Epithelial cell of esophagus (primary cell): ENCODE measurements at places on chromosomes 2 and 18.

GRCh38 chr2:62202729-62203128, 6.8 kb downstream of the B3GNT2 start:
- DNase-seq = no peak

DNA sequence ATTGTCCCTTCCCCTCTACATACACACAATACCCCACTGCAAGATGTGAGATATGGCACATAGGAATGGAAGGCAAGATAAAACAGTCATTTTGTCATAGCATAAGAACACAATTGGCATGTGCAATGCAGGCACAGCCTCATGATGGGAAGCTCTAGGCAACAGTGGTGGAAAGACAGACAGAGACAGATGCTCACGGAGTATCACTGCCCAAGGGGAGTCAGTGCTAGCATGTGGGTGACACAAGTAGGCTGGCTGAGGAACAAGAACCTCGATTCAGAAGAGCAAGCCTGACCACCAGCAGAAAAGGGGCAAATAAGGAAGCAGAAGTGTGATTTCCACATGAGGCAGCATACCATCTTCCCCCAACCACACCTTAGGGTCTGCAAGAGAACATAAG, 323.6 kb downstream of the PAX3 start:
- no peak for DNase-seq

- peak; percentile 94 for DNase-seq
Measured at GRCh38 chr18:12883684-12884405, at the start of gene PTPN2. Gene PTPN2 (minus strand): TSS chr18:12884237. CDS start chr18:12884141, 96 bp downstream.

- DNase-seq = no peak
Measured at GRCh38 chr2:131145040-131145439, 39.9 kb downstream of the PLEKHB2 start.

DNA sequence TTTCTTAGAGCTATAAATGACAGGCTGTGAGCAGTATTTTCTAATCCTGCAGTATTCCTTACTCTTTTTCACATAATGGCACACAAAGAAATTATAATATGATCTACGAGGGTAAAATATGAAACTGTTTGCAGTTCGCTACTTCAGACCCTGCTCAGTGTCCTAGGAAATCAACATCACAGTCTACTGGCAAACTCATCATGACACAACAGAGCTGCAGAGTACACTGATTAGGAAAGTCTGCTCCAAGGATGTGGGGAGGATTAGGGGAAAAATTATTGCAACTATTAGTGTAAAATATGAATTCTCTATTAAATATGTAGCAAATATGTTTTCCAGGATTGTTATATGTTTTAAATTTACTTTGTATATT, 149.2 kb upstream of the REG3G start:
- no peak for DNase-seq

DNA sequence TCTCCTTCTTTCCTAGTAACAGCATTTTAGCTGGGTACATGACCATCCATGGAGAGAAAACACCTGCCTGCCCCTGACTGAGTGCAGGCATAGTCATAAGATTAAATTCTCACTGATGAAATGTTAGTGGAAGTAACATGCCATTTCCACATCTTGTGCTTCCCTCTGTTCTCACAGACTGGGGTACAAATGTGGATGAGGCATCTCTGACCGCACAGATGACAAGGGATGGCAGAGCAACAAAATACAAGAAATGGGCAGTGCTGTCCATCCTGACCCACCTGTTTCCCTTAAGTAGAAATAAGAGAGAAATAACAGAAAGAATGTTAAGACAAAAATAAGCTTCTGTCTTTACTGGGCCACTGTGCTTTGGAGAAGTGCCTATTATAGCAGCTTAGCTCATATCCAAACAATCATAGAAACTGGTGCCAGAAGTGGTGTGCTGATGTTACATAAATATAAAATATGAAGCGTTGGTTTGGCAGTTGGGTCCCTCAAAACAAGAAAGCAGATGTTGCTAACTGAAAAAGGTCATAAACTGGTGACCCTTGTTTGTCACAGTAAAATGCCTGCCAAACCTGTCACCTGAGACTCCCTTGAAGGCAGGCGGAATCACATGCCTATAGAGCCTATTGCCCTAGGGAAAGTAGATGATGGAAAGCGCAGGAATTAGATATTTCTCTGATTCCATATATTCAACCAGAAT, 72.4 kb upstream of the CCDC150 start:
- no peak for DNase-seq

DNA sequence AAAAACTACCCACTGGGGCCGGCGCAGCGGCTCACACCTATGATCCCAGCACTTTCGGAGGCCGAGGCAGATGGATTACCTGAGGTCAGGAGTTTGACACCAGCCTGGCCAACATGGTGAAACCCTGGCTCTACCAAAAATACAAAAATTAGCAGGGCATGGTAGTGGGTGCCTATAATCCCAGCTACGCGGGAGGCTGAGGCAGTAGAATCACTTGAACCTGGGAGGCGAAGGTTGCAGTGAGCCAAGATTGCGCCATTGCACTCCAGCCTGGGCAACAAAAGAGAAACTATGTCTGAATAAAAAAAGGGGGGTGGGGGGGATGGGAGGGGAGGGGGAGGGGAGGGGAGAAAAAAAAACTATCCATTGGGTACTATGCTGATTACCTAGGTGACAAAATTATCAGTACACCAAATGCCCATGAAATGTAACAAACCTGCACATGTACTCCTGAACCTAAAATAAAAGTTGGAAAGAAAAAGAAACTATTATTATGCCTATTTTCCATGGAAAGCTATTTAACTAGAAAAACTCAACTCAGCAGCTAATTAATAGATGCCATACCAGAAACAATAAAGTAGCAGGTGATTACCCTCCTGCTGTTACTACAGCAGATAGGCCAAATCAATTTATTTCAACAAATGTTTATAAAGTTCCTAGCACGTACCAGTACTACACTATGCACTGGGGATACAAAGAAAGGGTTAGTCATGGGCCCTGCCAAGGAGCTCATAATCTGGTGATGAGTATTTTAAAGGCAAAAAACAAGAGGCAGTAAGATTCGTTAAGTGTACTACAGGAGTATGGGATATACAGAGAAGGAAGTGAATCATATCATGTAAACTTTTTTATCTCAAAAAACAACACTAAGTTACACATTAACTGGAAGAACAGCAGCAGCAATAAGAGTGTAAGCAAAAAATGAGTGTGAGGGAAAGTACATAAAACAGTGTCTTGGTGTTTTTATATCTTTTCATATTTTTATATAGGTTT, 112.8 kb upstream of the SLC39A10 start:
- peak; percentile 60 for DNase-seq

DNA sequence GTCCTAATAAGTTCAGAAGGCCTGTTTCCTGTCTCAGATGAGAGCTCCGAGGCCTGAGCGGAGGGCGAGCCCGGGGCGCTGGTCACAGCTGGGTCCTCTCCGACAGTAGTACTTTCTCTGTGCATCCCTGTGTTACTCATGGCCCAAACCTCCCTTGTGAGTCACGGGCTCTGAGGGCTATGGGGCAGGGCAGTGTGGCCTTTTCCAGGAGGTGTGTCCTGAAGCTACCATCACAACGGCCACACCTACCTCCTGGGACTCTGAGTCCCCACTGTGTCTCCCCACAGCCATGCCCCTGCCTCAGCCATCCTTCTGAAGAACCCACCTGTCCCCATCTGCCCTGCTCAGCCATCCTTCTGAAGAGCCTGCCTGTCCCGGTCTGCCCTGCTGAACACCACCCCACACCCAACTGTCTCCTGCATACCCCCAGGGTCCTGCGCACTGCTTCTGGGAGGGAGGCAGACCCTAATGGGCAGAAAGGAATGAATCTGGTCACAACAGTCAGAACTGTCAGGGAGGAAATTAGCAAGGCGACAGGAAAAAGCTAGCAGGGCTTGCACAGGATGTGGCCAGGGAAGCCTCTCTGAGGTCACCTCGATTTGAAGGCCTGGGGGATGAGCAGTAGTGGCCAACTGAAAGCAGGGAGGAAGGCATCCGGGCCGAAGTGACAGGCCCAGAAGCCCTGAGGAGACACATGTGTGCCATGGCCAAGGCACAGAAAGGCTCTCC, 145.4 kb upstream of the RIOK3 start:
- peak; percentile 46 for DNase-seq

DNA sequence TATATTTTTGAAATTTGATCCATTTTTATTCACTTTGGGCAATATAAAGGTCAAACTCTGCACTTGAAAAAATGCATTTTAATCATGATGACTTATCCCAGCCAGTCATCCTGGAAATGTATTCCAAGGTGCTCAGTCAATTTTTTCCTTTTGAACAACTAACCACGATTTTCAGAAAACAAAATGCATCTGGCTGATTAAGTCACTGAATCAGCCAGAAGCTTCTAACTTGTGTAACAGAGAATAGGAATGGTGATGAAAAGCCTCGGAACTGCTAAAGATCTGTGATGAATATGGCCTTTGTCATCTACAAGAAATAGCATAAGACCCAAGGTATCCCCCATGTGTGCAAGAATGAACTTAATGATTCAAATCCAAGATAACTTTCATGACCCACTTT, 572.7 kb downstream of the EPHA4 start:
- peak; percentile 51 for DNase-seq
